ENCODE measurements at places on chromosomes 3 and 15.

GRCh38 chr3:169295912-169296570 is 367.5 kb downstream of the MECOM start:
- no peak for DNase-seq

DNA sequence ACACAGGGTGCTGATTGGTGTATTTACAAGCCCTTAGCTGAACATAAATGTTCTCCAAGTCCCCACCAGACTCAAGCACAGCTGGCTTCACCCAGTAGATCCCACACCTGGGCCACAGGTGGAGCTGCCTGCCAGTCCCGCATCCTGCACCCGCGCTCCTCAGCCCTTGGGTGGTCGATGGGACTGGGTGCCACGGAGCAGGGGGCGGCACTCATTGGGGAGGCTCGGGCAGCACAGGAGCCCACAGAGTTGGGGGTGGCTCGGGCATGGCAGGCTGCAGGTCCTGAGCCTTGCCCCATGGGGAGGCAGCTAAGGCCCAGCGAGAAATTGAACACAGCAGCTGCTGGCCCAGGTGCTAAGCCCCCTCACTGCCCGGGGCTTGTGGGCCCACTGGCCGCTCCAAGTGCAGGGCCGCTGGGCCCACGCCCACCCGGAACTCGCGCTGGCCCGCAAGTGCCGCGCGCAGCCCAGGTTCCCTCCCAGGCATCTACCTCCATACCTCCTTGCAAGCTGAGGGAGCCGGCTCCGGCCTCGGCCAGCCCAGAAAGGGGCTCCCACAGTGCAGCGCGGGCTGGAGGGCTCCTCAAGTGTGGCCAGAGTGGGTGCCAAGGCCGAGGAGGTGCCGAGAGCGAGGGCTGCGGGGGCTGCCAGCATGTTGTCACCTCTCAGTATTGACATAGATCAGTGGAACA is 442.7 kb downstream of the OCA2 start:
- no peak for DNase-seq

GRCh38 chr3:123627673-123628670 is 43.1 kb upstream of the HACD2 start:
- no peak for DNase-seq

DNA sequence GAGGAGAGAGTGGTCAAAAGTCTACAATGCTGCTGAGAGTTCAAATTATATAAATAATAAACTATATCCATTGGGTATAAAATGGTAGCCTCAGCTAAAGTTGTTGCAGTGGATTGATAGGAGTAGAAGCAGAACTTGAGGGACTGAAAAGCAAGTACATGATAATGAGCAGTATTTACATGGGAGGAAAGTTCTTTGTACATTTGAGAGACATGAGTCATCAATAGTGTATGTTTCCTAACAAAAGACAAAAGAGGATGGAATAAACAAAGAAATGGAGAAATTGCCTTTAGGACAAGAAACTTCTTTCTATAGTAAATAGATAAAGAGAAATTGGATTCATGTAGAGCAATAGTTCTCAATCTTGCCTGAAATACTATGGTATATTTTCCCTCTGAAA is 110.0 kb upstream of the PLSCR5 start:
- DNase-seq = no peak

DNA sequence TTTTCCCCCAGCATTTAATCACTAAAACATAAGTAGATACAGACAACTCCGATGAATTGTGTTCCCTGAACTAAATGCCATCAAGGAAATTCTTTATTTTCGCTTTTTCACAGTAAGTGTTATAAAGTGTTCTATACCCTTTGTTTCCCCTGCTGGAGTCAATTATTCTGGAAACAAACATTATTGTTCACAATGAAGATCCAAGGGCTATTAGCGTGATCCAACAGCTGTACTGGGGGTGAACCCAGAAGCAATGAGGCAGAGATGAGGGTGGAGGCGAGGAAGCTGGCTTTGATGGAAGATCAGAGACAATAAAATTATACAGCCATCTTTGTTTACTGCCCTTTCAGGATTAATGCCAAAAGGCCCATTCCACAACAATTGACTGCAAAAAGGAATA is 250.3 kb upstream of the IGF1R start:
- DNase-seq = no peak

- DNase-seq = no peak
These were observed 6.2 kb downstream of the HMG20A start for GRCh38 chr15:77426871-77427270.

GRCh38 chr3:63242124-63242523 is 36.0 kb upstream of the SYNPR start:
- no peak for DNase-seq

GRCh38 chr15:66894363-66894762 is 171.0 kb upstream of the SMAD3 start:
- DNase-seq = peak; percentile 8

- no peak for DNase-seq
These were observed 5.2 kb downstream of the CDHR4 start for GRCh38 chr3:49794431-49794830.

GRCh38 chr3:25662736-25663320 is 1.9 kb downstream of the TOP2B start:
- no peak for DNase-seq

DNA sequence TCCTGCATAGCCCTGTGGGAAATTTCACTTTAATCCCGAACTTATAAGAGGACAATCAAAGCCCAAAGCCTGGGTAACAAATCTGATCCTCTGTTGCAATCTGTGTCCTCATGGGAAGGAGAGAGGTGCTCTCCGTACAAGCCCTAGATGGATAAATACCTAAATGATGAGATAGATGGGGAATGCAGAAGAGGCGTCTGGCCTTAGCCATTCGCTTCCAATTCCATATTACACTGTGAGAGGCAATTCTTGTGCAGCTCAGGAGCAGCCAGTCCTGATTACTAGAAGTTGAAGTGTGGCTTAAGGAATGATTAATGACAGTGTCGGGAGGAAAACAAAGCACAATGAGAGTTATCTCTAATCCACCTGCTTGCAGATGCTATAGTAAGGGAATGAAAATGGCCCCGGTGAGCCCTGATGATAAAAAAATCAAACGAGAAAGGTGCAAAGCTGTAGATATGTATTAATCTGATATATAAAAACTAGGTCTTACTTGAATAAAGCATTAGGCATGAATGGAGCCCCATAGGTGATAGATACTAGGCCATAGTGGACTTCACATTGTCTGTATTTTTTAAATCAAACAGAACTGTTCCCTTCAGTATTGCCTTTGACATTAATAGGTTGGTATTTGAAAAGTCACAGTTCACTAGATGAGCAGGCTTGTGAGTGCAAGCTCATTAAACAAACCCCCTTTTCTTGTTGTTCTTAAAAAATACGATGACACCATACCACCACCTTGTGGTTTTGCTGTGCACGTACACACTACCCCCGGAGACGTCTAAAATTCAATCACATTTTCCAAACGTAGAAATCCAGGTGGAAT is 54.2 kb upstream of the TMCO5A start:
- no peak for DNase-seq

- no peak for DNase-seq
These were observed 521.1 kb downstream of the NR2F2 start for GRCh38 chr15:96851613-96852012.

DNA sequence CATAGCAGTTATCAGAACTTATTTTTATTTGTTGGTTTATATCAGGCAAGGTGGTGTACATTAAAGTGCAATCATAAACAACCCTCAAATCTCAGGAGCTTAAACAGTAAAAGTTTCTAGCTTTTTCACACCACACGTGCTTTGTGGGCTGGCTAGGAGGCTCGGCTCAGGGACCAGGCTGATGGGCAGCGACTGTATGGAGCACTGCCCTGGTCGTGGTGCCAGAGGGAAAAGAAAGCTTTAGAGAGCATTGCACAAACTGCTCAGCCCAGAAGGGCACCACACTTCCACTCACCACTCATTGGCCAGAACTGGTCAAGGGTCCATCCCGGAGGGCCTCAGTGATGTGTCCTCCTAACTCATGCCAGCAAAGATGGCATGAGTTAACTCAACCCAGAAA is 123.2 kb downstream of the AQP9 start:
- no peak for DNase-seq

GRCh38 chr3:195802261-195802701 is 9.4 kb downstream of the MUC4 start:
- peak; percentile 76 for DNase-seq

- DNase-seq = no peak
These were observed 64.5 kb downstream of the FLNB start for GRCh38 chr3:58072763-58073130.

DNA sequence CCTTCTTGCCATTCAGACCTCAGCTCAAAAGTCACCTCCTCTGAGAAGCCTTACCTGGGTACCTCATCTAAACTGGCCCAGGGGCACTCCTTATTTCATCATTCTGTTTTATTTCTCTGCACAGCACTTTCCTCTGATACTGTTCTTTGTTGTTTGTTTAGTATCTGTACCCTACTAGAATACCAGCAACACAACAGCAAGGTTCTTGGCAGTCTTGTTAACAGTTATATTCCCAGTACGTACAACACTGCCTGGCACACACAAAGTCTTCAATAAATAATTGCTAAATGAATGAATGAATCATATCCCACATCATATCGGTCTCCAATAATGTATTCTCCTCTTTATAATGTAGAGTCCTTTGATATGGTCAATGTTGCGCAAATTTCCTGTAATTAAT is 188.1 kb downstream of the FOXP1 start:
- DNase-seq = no peak

DNA sequence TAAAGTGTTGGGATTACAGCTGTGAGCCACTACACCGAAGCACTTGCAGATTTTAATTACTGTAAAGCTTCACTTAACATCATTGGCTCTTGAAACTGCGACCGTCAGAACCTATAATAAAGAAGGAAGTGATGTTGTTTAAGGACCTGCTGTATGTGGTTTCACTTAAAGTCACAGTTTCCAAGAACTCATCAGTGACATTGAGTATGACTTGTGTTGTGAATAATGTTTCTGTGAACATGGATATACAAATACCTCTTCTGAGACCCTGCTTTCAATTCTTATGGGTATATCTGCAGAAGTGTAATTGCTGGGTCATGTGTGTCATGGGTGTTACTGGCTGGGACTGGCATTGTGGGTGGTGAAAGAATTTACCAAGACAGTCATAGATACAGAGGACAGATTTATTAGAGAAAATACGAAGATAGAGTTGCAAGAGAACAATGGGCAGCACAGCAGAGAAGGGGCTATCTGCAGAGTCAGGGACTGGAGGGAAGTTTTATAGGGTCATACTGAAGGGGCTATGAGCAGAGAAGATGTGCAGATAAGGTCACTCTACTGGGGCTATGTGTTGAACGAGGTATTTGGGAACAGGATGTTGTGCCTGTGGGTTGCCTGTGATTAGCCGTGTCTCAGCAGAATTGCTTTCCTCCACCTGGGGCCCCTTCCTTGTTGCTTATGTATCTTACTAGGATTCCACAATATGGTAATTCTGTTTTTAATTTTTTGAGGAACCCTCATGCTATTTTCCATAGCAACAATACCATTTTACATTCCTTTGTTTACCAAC is 4.5 kb downstream of the NDUFB5 start:
- peak; percentile 32 for DNase-seq

DNA sequence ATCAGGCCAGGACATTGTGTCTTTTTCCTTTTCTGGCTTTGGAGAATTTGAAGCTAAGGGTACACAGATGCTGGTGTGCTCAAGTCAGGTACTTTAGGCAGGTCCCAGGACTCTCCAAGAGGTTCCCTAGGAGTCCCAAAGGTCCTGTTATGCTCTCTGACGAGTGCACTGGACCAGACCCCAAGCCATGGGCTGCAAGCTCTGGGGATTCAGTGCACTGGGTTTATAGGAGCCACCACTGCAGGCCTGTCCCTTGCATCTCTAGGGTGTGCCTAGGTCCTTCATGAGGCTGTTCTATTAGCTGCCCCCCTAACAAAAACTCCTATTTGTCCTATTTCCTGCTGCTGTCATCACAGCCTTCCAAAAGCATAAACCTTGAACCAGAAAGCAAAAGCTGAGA is 31.9 kb upstream of the BFSP2 start:
- no peak for DNase-seq

DNA sequence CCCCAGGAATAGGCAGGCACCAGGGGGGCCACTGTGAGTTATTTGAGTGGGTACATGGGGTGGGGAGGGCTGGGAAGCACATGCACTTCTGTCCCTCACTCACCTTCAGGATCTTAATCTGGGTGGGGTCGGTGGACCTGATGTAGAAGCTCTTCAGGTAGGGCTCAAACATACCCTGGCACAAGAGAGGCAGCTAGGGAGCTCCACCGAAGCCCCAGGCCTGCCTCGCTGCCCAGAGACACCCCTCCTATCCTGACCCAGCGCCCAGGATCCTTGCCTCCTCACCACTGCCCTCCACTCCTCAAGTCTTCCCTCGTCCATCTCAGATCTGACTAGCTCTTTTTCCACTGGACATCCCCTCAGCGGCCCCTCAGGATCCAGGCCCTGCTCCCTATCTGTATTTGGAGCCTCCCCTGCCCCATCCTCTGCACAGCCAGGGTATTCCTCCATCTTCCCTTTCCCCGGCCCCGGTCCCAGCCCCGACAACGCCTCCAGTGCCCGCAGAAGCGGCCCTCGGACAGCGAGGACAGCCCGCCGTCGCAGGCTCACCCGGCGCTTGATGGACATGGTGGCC is 30.0 kb downstream of the AP3B2 start:
- DNase-seq = no peak

DNA sequence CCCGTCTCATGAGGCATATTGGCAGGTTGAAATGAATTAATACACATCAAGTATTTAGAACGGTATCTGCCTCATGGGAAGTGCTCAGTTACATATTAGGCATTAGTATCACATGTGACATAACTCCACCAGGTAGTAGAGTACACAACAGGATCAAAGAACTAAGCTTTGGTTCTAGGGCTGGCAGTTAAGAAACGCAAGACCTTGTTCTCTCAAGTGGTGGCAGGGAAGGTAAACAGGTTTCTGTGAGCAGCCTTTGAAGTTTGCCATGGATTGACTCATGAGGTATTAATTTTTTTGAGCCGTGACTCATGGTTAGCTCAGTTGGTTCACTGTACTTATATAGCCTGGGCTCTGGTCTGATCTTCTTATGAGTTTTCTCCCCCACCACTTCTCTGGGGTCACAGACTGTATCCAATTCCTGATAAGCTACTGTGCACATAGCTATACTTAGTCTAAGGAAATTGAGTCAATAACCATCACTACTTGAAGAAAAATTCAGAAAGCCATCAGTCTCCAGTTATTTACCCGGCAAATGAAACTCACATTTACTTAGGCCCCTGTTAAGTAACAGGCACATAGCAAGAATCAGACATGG is 155.6 kb upstream of the STT3B start:
- peak; percentile 27 for DNase-seq

- DNase-seq = no peak
These were observed 61.6 kb downstream of the GJD2 start for GRCh38 chr15:34693053-34693744.

GRCh38 chr3:140726066-140726465 is 48.2 kb downstream of the TRIM42 start:
- no peak for DNase-seq

All from activated CD8-positive, alpha-beta T cell treated with anti-CD3 and anti-CD28 coated beads, Interleukin-2, amount 10 ng/mL, durations not matched to agents 7 days and 5 days (primary cell).